ENCODE measurements at places on chromosomes 6 and 20.

DNA sequence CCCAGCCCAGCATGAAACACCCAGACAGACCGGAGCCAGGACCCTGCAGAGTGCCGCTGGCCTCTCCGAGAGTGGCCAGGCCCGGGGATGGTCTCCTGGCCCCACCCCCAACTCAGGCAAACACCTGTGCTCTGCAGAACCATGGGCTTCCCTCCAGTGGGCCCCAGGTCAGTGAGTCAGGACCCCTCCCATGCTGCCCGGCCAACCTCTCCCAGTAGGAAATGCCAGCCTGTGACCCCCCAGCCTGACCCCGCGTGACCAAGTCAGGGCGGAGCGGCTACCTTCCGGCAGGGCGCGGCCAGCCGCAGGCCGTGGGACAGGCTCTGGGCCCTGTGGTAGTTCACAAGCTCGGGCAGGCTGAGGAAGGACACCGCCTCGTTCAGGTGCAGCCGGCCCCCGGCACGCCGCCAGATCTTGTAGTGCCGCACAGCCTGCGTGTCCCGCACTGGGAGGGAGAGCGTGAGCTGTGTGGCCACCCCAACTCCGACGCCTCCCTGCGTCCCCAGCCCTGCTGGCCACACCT is 3.2 kb downstream of the PTK6 start:
- DNase-seq, result no peak

- DNase-seq, result no peak
Observed at GRCh38 chr6:48961781-48962415, 501.2 kb downstream of the MMUT start.

DNA sequence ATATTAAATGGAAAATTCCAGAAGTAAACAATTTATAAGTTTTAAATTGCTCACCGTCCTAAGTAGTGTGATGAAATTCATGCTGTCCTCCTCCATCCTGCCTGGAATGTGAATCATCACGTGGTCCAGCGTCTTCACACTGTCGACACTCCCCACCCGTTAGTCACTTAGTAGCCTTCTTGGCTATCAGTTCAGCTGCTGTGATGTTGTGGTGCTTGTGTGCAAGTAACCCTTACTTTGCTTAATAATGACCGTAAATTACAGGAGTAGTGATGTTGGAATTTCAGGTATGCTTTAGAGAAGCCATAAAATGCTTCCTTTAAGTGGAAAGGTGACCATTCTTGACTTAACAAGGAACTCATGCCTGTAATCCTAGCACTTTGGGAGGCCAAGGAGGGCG is 25.2 kb downstream of the RIOK1 start:
- DNase-seq, result no peak

DNA sequence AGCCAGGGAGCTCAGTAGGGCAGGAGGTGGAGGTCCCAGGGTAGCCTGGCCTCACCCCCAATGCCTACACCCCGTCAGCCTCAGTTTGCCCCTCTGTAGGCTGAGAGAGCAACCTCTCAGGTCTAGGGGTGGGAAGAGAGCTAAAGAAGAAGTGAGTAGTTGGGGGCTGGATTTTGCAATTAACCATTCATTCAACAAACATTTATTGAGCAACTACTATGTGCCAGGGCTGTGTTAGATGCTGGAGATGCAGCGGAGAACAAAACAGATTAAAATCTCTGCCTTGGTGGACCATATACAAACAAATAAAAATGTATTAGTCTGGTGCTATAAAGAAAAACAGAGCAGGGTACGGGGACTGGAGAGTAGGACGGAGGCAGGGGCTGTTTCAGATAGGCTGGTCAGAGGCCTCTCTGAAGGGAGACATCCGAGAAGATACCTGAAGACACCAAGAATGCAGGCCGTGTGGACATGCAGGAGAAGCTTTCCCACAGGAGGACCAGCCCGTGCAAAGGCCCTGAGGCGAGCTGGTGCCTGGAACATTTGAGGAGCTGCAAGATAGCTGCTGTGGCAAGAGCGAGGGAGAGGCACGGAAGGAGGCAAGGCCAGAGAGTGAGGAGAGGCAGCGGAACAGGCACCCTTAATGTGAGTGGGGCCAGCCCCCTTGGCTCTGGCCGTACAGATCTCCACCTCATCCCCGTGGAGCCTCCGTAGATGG is 60.3 kb downstream of the GRM4 start:
- DNase-seq, result no peak

- DNase-seq, result no peak
Observed at GRCh38 chr20:60900618-60901017, 351.4 kb upstream of the CDH4 start.

GRCh38 chr20:4657096-4657495 is 64.6 kb upstream of the PRND start:
- no peak for DNase-seq

GRCh38 chr6:163626073-163626867 is 211.8 kb downstream of the QKI start:
- no peak for DNase-seq
